ENCODE measurements at places on chromosomes 11 and 22.

DNA sequence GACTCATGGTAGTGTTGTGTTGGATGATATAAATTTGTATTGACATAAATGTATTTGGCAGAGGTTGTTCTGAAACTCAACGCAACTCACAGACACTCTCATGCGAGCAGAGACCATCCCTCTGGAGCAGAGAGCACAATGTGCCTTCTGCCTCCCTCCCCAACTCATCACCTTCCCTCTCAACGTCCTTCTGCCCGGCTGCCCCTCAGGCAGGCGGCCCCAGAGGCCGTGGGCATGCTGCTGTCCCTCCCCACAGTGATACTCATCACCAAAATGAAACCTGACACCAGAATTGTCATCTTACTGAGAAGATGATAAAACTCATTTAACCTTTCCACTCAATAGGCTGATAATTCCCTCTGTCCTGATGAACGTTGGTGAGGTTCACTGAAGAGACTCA lies 260.6 kb downstream of the ETS1 start:
- DNase-seq: no peak

- DNase-seq: no peak
These were observed 2.1 kb downstream of the PLAAT3 start for GRCh38 chr11:63612181-63612580.

DNA sequence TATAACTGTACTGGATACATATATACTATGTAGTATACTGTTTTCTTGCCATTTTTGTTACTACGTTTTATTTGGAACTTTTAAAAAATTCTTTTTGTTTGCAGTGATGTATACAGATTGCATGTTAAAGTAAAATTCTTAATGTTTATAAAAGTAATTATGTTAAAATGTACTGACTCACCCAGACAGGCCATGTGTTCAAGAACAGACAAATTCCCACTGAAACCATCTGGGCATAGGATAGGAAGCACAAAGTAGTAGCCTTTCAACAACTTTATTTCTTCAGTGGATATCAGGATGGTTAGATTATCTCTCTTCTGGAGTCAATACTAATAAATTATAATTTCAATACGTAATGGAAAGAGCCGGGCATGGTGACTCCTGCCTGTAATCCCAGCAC lies 19.8 kb downstream of the PRMT3 start:
- DNase-seq: no peak

- DNase-seq: no peak
These were observed 12.1 kb upstream of the BBOX1 start for GRCh38 chr11:27028561-27028965.

DNA sequence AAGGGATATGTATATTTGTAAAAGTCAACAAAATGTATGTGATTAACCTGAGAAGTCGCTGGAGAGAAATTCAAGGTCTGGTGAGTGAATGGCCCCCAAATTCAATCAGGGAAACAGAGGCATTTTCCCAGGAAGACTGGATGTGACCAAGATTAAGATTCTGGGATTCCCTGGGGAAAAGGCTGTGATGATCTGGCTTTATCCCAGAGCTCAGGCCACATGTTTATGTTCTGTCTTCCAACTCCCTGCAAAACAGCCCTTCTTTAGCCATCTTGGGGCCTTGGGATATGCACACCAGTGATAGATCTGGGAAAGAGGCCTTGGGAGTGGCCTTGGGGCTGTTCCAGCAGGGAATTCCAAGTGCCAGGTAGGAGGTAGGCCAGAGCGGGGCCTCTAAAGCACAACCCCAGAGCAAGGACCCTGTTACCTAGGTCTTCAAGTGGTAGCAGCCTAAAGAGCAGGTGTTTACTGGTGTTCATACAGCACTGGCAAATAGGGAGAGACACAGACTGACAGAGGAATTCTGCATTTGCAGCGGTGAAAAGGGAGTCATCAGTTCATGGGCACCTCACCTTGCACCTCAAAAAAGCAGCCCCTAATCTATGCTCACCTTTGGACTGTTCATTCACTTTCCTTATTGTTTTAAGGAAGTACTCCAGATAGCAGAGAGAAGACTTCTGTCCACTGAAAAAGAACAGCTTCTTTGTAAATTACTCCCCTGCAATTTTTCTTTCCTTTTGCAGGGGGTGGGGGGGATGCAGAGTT lies 312.4 kb downstream of the BUD13 start:
- DNase-seq: no peak

- no peak for DNase-seq
These were observed 24.8 kb downstream of the ACER3 start for GRCh38 chr11:76885390-76886097.

GRCh38 chr11:128517451-128518230 lies 69.7 kb downstream of the ETS1 start:
- no peak for DNase-seq

GRCh38 chr11:129637983-129638776 lies 177.5 kb upstream of the TMEM45B start:
- DNase-seq: no peak

- DNase-seq: no peak
These were observed 44.3 kb upstream of the CD82 start for GRCh38 chr11:44521148-44521547.

GRCh38 chr11:97888641-97889040 lies 1132.1 kb upstream of the CNTN5 start:
- DNase-seq: no peak

GRCh38 chr11:69398529-69399492 lies 82.7 kb upstream of the LINC01488 start:
- DNase-seq: no peak

DNA sequence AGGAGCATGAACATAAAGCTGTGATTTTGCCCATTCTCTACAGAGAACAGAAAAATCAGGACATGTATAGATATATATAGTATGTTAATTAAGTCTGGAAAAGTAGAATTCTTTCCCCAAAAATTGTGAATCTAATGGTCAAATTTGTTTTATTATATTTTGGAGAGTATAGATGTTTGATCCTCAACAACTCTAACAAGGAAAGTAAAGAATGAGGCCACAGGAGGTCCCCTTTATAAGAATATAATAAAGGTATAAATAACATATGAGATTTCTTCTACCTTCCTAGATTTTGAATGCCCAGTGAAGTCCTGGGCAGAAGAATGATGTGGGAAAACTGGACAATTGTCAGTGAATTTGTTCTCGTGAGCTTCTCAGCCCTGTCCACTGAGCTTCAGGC lies at the start of gene OR10A4:
Gene OR10A4, plus strand, starts transcription at position 301 of the 400 bp plus-strand sequence. Its CDS starts 23 bp downstream, at position 324.
- no peak for DNase-seq

DNA sequence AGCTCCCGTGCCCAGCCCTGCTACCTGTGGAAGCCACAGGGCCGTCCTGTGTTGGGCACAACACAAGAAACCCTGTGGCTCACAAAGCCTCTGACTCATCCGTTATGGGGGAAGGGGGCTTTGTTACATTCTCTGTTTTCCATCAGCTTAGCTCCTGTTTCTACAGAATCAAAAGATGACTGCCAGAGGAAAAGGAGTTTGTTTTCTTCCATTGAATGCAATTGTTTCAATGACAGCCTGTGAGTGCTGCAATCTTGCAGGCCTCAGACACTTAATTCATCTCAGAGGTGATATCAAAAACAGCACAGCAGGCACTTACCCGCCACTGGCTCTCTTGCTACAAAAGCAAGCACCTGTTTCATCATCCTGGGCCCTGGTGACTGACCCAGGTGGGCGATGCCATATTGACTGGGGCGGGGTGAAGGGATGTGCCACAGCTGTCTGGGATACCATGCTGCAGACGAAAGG lies 194.3 kb downstream of the OPCML start:
- no peak for DNase-seq

- DNase-seq: no peak
These were observed 835 bp upstream of the ANO9 start for GRCh38 chr11:442611-443081.

- no peak for DNase-seq
These were observed 340.7 kb downstream of the LARGE1 start for GRCh38 chr22:33579448-33580093.

GRCh38 chr11:117960406-117960805 lies 25.8 kb upstream of the IL10RA start:
- no peak for DNase-seq

- peak; percentile 41 for DNase-seq
These were observed 15.8 kb downstream of the EPS8L2 start for GRCh38 chr11:721741-722345.

DNA sequence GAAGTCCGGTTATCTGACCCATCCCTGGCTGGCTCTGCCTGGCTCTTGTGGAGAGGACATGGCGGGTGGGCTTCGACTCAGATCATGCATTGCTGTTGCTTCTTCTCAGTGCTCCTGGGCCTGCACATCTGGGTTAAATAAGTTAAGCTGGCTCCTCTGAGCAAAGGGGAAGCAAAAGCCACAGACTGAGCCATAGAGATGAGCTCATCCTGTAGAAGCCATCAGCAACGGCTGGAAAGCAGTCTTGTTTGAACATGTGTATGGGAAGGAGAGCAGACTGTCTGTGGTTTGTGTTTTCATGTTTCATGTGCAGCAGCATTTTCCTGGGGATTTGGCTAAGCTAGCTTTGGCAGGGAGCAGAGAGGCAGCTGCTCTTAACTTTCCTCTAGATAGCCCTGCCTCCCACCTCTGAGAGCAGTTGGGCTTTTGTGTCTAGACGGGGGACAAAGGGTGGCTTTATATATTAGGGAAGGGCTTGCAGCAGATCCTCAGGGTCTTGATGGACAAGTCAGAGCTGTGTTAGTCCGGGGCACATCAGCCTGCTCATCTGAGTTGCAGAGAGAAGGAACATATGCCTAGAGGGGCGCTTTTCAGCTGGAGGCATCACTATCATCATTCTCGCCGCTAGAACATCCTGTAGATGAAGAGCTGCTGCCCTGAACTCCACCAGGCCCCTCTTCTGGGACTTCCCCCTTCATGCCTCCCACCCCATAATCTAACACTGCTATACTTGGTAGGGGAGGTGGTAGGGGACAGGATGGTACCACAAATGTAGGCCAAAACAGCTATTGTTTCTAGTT lies 14.9 kb downstream of the DCPS start:
- no peak for DNase-seq

DNA sequence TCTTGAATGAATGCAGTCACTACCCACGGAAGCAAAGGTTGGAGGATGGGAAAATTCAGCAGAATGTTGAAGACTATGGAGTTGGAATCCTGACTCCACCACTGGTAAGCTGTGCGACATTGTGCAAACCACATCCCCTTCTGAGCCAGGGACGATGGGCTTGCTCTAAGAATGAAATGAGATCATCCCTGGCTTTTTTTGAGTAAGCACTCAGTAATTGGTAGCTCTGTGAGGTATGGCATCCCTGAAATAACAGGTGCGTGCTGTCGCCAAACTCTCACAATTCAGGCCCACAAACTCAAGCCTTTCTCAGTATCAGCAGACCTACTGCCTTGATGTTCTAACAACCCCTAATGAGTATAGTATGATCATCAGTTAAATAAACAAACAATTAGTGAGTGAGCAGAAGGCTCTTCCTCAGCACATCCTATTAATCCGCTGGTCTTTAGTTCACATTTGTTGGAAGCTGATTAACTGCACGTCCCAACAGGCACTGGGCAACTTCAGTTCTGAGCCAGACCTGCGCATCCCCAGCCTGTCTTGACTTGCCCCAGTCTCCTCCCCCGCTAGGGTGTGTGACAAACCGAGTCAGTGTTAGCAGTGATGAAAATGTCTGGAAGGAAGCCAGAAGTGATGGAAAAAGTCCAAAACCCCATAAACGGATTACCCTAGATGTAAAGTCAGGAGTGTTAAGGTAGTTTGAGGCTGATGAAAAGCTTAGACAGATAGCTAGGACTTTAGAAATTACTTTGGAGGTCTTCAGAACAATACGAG lies 235.5 kb downstream of the GRIK4 start:
- DNase-seq: no peak

DNA sequence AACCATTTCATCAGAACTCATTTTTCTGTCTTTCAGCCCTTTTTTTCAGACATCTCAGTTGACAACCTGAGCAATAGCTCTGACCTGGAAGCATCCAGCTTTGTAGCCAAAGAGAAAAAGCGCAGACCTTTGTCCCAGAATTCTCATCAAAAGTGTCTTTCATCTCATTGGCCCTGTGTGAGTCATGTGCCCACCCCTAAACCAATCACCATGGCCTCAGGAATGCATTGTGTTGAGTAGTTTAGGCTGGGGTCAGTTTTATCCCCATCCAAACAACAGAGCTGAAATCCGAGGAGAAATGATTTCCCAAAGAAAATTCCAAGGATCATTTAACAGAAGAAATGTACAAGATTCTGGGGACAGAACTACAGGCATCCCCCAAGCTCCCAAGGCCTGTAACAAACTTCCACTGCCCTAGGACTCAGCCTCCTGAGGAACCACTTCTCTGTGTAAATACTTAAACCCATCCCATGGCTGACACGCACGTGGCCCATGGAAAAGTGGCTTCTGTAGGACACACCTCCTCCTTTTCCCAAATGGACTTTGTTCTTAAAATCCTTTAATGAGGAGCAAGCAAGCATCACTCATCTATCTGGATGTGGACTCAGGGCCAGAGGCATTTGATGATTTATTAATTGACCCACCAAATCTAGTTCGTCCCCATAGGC lies 429.0 kb downstream of the SOX6 start:
- DNase-seq: no peak

DNA sequence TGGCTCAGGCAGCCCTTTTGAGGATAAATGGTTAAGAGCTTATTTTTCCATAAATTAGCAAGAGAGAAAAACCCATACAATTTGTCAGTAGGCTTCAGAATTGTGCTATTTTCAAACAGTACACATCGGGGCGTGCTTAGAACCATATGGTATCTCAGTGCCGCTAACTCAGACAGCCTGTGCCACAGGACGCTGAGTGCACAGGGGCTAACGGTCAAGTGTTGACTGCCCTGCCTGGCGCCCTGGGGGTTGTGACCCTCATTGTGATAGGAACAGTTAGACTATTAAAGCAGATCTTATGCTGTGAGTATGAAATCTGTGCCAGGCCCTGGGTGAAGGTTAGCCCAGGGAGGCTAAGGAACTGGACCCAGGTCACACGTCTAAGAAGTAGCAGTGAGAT lies 1519.7 kb downstream of the BRD1 start:
- DNase-seq: no peak

GRCh38 chr22:49450498-49450897 lies 377.2 kb downstream of the BRD1 start:
- no peak for DNase-seq

DNA sequence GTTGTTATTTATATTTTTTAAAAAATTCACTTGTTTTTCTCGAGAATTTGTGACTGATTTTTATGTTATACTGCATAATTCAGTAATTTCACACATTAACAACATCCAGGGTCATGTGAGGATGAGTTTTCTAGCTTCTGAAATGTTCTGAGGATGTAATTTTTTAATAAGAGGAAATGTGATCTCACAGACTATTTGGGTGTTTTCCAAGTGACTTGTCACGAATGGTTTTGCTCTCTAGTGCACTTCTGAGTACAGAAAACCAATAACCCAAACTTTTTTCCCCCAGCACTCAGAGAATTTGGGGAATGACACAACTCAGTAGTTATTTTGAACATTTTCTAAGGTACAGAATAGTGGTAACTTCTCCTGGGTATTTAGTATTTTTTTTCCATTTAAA lies 821.1 kb upstream of the ARHGAP42 start:
- no peak for DNase-seq

Measured in stimulated activated CD4-positive, alpha-beta T cell treated with anti-CD3 and anti-CD28 coated beads, Interleukin-4, amount 100 ng/mL, for 4 hours (primary cell).